Type B pancreatic cell (in vitro differentiated cells): ENCODE measurements at places on chromosomes 1 and 21. TPM values are rescaled to one million over a fixed set of nuclear protein-coding genes. Genes with fewer than 3 reads are reported as not detected.

DNA sequence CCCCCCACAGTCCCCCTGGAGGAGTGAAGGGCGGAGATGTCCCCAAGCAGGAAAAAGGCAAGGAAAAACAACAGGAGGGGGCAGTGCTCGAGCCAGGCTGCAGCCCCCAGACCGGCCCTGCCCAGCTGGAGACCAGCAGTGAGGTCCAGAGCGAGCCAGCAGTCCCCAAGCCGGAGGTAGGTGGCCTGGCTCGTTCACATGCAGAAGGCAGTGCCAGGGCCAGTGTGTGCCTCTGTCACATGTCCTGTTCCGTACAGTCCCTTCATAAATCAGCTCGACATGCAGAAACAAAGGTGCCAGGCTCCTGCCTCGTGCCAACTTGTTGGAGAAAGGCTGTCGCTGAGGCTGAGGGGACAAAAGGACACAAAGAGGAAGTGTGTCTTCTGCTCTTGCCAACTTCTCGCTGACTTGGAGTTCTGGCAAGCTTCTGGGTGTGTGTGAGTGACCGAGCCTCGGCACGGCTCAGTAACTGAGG lies 24.1 kb upstream of the MPZL1 start:
- DNase-seq, result no peak

DNA sequence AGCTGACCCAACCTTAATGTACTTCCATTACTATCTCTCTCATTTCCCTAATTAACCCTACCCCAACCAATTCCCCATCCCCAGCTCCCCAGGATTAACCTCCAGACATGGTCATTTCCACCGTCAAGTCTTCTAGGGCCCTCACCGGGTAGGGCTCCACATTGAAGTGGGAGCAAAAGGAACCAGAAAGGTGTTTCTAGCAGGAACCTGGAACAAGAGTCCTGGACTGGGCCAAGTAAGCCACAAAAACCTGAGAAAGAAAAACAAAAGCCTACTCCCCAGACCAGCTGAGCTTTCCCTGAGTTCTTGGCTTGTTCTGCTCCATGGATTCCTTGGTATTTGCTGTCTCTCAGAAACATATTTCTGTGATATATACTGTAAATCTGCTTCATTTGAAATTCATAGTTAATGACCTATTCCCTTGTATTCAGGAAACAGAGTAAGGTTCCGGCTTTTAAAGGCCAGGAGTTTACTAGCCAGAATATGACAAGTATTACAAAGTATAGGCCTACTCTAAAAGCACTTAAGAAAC lies 58.4 kb downstream of the SYF2 start:
- DNase-seq, result no peak

GRCh38 chr1:183693521-183693920 lies 40.4 kb upstream of the APOBEC4 start:
- DNase-seq, result no peak

- DNase-seq, result no peak
Observed at GRCh38 chr1:213423605-213424004, 372.6 kb downstream of the RPS6KC1 start.

DNA sequence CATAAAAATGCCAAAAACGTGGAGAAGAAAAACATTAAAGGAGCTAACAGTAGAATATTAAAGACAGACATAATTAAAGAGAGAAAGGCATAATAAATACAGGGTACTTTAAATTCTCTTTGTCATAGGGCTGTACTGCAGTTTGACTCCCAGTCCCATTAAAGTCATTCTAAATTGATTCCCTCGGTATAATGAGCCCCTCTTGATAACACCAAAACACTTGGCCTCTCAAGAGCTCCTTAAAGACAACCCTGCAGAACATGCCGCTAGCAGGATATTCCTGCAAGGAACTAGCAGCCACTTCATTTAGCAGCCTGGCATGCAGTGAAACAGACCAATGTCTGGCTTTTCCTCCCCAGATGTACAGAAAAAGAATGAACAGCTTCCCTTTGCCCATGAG lies 273.8 kb upstream of the ESRRG start:
- DNase-seq, result no peak

DNA sequence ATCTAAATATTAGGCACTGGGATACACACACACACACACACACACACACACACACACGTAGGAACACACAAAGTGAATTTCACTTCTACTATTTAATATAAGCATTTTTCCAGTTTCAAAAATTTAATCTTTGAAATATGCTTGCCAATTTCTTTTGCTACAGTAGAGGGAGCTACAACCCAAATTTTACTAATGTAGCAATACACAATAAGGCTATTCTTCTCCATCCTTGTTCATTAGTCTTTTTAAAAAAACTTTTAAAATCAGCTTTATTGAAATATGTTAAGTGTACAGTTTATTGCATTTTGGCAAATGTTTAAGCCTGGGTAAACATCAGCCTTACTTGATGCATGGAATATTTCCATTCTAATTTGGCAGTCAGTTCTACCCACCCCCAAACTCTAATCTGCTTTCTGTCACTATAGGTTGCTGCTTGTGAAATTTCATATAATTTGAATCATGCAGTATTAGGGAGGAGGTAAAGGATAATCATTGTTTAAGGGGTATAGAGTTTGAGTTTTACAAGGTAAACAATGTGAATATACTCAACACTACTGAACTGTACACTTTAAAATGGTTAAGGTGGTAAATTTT lies 93.0 kb upstream of the TENT5C start:
- no peak for DNase-seq

DNA sequence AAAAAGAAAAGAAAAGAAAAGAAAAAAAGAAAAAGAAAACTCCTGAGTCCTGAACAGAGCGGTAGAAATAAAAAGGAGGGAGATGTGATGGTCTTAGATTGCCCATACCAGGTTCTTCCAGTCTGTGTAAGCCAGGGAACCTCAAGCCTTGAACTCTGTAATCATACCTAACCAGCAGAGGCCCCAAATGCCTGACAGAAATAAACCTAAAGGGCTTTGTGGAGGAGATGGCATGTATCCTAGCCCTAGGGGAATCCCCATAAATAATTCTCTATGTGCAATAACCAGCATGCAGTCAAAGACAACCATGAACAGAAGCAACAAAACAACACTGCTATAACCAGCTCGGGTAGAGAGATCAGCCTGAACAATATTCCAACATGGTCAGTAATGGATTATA lies 40.4 kb downstream of the USP48 start:
- no peak for DNase-seq

DNA sequence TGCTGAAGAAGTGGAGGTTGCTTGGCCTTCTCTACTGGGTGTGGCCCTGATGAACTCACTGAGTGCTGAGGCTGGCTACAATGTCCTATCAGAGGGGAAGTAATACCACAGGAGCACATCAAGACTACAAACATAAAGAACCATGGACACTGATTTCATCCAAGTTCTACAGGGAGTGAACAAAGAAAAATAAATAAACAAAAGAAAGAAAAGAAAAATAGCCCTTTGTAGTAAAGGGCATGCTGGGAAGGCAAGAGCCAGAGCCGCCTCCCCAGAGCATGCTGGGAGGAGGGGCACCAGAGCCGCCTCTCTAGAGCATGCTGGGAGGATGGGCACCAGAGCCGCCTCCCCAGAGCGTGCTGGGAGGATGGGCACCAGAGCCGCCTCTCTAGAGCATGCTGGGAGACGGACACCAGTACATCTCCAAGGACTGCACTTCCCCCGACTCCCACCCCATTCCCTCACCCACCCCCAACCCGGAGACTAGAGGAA lies 65.9 kb downstream of the LAMC2 start:
- peak; percentile 48 for DNase-seq

TMEM61 gene
- total RNA-seq, result 2.9 and 3.8 TPM in 2 replicates

SPRR2F gene
- total RNA-seq, result 2.5 and 5.1 TPM in 2 replicates
